ENCODE measurements at places on chromosomes 12 and 14. TPM values are rescaled to one million over a fixed set of nuclear protein-coding genes. Genes with fewer than 3 reads are reported as not detected.

- DNase-seq, result no peak
These were observed 51.8 kb upstream of the CEP83 start for GRCh38 chr12:94511506-94511905.

CLMN gene
- total RNA-seq, result 67.7 TPM

RNF212B gene
- total RNA-seq, result not detected

DNA sequence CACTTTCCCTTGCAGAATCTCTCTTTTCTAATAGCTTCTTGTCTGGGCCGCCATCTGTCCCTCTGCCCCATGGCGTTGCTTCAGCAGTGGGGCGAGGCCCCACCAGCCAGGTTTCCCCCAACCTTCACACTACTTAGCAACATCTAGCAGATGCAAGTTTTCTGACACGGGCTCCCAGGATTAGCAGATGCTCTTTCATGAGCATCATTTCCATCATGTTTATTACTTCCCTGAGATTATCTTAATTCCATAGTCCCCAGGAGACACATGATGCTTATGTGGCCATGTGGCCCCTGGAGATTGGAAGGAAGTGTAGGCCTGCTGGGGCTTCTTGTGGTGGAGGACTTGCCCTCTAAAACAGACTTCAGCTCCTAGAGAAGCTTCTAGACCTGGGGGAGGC lies 102.0 kb upstream of the MYL2 start:
- DNase-seq, result no peak

DNA sequence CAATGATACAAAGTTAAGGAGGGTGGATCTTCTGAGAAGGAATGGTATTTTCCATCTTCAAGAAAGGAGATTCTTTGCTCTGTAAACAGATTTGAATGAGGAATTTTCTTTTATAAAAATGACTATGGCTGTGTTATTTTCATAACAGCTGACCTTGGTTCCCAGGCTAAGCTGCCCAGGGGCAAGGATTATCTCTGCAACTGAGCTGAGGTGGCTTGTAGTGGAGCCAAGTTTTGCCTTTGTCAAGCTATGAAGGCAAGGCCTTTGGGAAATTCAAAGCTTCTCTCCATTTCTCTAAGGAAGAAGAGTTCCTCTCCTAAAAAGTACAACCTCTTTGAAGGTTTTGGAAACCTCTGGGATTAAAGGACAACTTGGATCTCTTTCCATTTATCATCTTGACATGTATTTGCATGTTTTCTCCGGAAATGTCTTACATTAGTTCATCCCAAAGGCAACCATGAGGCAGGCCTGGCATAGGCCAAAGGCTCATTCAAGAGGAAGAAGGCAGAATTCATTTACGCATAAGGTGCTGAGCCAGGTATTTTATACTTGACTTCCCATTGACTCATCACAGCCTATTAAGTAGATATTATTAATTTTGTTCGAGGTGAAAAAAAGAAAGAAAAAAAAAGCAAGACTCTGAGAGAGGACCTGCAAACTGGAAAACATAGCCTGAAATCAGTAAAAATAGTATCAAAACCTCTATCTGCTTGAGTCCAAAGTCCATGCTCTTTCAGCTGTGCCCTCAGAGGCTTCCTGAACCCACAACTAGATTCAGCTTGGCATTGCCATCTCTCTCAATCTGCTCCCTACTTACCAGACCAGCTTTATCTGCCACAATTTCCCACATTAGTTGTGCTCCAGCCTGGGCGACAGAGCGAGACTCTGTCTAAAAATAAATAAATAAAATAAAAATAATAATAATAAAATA lies 24.0 kb upstream of the CKAP4 start:
- DNase-seq, result no peak

DNA sequence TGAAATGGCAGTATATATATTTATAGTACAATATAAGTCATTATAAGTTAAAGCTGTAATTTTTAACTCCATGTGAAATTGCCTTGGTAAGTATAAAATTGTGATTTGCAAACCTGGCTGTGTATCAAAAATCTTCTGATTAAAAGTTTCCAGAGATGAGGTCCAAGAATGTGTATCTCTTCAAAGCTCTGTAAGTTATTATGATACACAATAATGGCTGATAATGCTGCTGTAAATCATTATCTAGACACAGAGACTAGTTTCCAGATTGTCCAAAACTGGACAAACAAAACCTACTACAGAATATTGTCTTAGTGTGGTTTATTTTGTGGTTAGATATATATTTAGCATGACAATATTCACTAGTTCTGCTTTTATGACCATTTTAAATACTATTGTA lies 514.8 kb downstream of the SLC6A15 start:
- no peak for DNase-seq

Data from left lobe of liver (tissue), 2 donors.